ENCODE measurements at places on chromosomes 13 and 19.

GRCh38 chr13:20182231-20182846 lies 10.4 kb downstream of the GJB2 start:
- peak; percentile 61 for DNase-seq

- DNase-seq: no peak
Observed at GRCh38 chr13:73876323-73876722, 257.9 kb downstream of the KLF12 start.

DNA sequence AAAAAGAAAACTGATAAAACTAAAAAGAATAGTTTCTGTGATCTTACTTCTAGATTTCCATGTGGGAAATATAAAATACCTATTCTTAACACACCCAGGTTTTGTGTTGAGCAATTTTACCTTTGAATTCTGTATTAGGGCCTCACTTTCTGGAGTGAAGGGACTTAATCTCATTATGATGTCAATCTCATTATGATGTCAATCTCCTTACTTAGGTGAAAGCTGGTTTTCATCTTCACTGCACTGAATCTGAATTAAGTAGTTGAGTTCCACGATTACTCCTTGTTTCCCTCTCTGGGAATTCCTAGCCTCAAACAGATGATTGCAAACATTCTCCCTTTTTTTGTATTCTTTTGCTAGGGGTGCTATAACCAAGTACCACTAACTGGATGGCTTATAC lies 1367.2 kb downstream of the EFNB2 start:
- DNase-seq: no peak

DNA sequence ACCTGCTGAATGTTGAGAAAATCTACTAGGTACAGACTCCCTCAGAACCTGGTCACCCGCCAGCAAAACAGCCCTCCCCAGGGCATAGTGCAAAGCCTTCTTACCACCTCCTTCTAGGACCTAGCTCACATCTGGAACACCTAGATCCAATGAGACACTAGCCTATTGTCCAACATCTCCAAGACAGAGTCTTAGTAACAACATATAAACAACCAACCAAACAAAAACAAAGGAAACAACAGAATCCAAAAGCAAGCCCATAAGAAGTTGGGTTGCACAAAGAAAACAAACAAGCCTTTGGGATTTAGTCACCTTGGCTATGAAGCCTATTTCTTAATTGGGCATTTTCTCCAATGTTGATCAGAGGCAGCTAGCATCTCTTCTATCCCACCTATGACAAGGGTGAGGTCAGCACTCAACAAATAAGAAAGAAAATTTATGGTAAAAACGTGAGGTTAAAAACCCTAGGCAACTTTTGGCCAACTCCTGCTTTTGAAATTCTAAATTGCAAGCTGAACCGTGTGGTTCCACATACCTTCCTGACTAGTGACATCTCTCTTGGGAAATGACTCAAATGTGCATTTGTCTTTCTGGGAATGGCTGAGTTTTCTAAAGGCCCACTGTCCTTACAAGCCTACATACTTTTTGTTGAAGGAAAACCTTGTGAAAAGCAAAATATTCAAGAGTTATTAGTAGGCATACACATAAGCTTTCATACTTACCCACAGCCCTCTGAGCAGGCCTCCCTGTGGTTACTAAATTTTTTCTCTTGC lies 66.7 kb downstream of the FAM216B start:
- no peak for DNase-seq

DNA sequence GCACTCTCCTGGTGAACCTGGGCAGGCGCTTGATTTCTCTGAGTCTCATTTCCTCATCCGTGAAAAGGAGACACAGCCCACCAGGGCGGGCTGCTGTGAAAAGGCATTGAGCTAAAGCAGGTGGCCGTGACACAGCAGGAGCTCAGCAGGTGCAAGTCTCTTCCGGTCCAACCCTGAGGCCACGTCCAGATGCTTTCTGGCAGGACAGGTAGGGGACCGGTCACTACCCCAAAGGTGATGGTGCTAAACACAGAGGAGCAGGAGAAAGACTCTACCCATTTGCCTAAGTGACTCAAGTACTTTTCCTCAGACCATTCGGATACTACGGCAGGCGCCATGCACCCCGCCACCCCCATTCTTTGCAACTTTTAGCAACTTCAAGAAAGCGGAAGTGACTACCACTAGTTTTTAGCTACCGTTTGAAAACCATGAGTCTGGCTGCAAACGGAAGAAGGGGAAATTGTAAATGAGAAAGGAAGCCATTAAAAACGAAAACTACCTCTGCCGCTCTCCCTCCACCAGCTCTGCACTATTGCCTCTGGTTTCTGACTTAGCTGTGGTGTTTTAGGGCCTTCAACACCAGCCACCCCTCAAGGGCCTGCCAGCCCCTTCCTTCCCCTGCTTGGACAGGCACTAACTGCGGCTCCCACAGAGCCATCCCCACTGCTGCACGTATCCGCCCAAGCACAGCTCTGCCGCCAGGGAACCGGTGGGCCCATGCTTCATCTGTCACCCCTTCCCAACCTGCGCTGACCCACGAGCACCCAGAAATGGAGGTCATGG lies 4.8 kb downstream of the PPP6R1 start:
- DNase-seq: no peak
